Stimulated activated CD4-positive, alpha-beta T cell treated with anti-CD3 and anti-CD28 coated beads, Interleukin-15, amount 100 ng/mL, for 24 hours (primary cell): ENCODE measurements at places on chromosomes 4 and X.

- DNase-seq: no peak
These were observed 12.6 kb downstream of the PCDH10 start for GRCh38 chr4:133161570-133162295.

DNA sequence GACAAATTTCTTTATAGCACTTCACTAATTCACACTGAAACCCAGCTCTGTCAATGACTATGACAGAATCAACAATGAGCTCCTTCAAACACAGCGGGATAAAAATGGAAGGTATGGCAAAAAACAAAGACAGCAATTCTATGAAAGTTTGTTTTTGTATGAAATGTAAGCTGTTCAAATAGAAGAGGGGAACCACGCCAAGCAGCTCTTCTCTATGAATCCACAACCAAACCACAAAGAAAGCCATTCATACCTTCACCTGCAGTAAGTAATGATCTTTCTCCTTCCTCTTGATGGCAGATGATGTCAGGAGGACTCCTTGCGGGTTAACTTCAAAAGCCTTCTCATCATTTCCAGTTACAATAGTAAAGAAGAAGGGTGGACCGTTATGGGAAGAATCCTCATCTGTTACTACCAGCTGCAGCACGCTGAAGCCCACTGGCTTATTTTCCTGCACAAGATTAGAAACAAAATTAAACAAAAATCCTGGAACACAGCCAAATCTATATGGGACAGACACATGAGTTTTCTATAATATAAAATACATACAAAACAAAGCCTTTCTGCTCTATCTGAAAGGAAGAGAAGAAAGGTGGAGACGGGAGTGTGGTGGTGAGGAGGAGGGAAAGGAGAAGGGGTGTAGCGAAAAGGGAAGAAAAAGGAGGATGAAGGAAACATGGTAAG is 48.9 kb upstream of the MTNR1A start:
- DNase-seq: no peak

DNA sequence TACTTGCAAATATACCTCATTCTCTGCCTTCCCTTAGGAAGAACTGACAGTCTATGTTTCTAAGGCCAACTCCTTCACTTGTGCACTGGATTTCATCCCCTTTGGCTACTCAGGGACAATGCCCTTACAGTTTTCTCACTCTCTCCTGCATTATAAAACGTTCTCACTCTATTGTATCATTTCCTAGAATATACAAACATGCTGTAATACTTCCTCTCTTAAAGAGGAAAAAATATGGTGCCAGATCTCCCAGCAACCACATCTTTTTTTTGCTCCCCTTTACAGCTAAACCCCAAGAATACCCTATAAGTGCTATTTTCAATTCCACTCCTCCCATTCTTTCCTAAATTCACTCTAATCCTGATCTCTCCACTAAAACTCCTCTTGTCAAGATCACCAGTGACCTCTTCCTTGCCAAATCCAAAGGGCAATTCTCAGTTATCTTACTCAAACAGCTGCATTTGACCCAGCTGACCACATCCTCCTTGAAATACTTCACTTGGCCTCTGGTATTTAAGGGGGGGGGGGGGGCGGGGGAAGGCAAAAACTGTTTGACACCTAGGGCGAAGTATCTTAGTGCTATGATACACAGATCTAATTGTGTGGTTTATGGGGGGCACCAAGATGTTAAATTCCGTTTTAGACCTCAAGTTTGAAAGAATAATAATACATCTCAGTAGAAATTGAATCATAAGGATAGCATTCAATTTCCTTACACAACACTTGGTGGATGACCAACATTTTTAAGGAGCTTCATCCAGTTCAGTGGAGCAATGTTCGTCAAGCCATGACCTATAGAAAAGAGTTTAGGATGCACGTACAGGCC is 1.6 kb downstream of the RCHY1 start:
- DNase-seq: no peak

DNA sequence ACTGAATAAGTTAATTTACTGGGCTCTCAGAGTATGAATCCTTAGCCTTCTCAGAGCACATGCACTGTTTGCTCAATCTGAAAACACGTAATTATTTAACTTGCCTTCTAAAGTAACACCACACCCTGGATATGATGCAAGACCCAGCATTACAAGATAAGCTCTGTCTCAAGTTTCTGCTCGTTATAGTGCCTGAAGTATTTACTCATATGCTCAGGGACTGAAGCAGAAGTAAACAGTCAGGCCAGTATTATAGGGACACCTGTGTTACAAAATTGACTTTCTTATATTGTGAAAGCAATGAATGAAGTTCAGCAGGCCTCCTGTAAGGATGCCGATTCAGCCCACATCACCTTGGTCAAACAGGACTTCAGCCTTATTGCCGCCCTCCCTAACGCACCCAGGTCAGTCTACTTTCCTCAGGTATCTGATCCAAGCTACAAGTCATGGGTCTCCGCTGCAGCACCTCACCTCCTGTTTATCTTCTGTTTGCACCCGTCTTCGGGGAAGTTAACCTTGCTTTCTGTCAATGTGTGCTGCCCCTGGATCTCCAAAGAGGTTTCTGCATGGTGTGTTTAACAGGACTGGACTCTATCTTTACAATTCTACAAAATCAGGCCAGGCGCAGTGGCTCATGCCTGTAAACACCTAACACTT is 42.8 kb upstream of the KLF3 start:
- no peak for DNase-seq

GRCh38 chrX:25288676-25289075 is 272.9 kb upstream of the ARX start:
- no peak for DNase-seq

DNA sequence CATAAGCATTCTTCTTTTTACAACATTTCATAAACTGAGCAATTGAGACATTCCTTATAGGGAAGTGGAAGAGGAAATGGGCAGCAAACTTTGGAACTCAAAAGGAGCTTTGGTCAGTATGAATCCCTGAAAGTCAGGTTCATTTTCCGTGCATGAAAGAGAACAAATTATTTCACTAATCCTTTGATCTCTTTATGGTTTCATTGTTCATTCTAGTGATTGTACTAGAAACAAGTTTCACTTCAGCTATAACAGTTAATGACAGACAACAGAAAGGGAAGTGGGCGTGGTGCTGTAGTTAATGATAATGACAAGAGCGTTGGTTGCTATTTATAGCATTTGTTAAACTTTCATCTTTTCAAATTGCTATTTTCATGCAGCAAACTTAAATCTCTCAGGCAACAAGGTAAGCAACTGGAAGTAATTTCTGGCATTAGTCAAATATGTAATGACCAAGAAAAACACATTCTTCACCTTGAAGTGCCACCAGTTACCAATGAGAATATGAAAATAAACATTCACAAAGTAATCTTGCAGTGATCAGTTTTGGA is 98.4 kb downstream of the AREG start:
- no peak for DNase-seq

- DNase-seq: no peak
These were observed 104.9 kb downstream of the PCDH18 start for GRCh38 chr4:137427411-137427810.

GRCh38 chr4:57270346-57270745 is 160.2 kb upstream of the IGFBP7 start:
- DNase-seq: no peak

DNA sequence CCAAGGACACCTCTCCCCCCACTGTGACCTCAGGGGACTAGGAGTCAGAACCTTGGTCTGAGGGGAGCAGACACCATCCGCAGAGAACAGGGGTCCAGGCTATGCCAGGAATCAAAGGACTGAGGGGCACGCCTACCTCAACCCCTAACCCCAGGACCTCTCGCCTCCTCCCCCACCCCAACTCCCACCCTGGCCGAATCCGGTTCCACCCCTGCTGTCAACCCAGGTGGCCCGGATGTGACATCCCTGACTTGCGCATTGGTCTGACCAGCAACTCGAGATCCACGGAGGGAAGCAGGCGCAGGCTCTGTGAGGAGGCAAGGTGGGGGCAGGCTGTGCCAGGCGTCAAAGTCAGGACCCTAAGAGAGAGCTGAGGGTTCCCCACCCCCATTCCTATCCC is 468 bp upstream of the MAGEA4 start:
- no peak for DNase-seq

GRCh38 chrX:123988423-123989111 is 27.1 kb downstream of the STAG2 start:
- no peak for DNase-seq

- no peak for DNase-seq
These were observed 27.8 kb upstream of the TSPAN5 start for GRCh38 chr4:98686043-98686707.

GRCh38 chr4:41670530-41670929 is 78.0 kb downstream of the PHOX2B start:
- no peak for DNase-seq

DNA sequence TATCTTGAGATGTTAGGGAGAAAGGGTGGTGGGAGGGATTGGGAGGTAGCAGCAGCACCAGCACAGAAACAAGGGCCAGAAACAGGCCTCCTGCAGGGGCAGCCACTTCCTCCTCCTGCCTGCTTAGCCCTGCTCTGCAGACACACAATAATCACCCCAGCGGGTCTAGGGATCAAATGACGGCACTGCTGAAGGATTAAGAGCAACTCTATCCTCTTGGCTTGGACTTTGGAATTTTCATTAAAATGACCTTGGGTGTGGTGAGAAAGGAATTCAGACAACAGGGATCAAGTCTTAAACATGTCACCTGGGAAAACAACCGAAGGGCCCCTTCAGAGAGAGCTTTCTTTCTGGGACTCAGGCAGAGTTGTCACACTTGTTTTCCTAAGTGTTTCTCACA is 353.4 kb downstream of the SPRY1 start:
- no peak for DNase-seq

- no peak for DNase-seq
These were observed 924 bp upstream of the ENAM start for GRCh38 chr4:70627620-70628019.

DNA sequence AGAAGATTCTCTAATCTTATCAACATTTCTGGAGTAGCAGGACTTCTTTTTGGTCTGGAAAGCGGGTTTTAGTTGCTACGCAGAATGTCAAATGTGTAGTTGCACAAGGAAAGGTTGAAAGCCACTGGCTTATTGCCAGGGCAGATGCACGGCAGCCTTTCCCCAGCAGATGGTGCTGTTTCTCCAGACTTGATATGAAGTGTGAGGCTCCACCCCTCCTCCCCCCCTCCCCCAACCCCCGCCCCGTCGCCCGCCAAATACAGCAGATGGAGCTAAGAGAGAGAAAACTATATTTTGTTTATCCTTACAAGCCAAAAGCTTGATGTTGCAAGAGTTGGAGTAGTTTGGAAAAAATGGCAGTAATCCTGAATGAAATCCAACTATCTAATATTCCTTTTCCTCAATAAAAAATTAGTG is 32.0 kb downstream of the ENOPH1 start:
- DNase-seq: peak; percentile 89

DNA sequence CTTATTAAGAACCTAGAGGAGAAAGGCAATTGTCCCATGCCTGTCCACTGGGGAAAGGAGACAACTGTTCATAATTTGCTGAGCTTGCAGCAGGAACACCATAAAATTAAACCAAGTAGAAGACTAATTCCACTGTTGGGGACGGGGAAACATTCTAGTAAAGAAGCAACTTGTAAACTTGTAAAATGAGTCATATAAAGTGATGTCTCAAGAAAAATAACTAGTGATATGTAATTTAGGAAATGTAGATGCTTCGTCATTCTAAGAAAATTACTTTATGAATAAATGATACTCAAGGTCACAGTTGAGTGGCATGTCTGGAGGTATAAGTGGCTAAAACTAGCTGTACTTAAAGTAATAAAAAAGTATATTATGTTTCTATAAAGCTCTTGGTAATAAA is 121.2 kb upstream of the MID1 start:
- no peak for DNase-seq

DNA sequence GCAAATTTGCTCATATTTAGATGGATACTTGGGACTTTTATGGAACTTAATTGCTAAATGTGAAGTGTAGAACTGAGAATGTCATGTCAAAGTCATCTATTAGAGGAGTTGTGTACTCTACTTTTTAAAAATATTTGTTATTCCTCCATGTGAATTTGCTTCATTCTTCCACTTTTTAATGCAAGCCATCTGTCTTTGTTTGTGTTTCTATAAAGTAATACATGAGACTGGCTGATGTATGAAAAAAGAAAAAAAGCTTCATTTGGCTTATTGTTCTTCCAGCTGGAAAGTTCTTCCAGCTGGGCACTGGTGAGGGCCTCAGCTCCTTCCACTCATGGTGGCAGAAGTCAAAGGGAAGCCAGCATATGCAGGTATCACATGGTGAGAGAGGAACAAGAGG is 114.6 kb upstream of the GRID2 start:
- no peak for DNase-seq

GRCh38 chrX:31224381-31225012 is 152.7 kb upstream of the FTHL17 start:
- DNase-seq: no peak

DNA sequence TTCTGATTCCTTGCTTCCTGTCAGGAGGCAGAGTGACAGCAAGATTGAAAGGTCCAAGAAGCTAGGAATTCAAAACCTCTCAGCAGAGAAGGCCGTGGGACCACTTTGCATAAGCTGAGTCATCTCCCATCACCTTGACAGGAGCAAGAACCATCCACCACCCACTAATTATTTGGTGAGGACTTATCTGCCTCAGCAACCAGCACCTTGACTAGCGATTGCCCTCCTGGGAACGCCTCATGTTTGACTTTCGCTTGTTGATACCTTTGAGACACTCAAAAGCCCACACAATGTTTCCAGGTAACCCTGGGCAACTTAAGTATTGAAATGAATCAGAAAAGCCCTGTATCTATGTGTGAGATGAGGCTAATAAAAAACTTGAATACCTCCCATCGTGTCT is 233.5 kb upstream of the GYPA start:
- DNase-seq: peak; percentile 1

GRCh38 chr4:59537246-59537886 is 1662.8 kb upstream of the ADGRL3 start:
- DNase-seq: no peak

- no peak for DNase-seq
These were observed 55.7 kb upstream of the SLC7A11 start for GRCh38 chr4:138297743-138298405.

DNA sequence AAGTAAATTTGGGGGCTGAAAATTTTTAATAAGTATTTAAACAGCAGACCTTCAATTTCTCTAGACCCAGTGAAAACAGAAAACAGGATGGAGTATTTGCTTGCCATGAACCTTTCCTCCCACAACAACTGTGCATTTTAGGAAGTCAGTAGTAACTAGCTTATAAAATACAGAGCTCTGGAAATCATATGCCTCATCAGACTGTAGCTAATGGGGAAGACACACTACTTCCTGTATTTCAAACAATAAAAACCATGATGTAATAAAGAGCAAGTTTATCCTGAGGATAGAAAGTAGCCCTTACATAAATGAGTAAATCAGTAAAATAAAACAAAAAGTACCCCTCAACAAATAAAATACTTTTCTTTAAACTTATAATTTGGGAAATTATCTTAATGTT is 280.1 kb upstream of the ZFP42 start:
- no peak for DNase-seq

DNA sequence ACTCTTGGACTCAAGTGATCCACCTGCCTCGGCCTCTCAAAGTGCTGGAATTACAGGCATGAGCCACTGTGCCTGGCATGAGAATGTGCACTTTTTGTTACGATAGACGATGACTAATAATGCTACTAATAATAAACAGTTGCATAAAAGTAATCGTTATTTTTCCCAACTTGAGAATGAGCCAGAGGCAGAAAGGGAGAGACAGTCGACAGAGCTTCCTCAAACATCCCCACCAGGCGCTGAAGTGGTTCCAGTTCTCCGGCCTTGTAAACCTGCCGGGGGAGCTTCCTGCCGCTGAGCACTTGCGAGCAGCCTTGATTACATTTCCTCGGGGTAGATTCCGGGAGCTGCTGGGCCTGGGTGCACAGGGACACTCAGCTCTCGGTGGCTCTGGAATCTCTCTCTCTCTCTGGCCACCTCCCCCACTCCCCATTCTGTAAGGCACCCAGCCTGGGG is 8.9 kb upstream of the HTRA3 start:
- no peak for DNase-seq
